ENCODE measurements at places on chromosomes 3 and 15.
A peak's percentile ranks its signal among the peaks of the same experiment; 100 is the strongest.

- no peak for DNase-seq
These were observed 40.3 kb upstream of the ZNF770 start for GRCh38 chr15:35028235-35028984.

DNA sequence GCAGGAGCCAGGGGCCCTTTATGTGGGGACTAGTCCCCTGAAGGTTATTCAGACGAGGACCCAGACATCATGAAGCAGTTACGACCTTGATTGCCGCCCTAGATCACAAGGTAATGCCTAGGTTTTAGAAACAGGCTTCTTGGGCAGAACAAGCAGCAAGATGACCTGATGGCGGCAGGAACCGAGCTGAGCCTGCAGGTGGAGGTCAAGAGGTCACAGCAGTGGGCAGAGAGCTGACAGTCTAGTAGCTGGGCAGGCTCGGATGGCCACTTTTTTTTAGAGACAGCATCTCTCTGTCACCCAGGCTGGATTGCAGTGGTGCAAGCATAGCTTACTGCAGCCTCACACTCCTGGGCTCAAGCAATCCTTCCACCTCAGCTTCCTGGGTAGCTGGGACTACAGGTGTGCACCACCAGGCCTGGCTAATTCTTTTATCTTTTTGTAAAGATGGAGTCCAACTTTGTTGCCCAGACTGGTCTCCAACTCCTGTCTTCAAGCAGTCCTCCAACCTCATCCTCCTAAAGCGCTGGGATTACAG lies 83.5 kb upstream of the ABHD17C start:
- DNase-seq = no peak

DNA sequence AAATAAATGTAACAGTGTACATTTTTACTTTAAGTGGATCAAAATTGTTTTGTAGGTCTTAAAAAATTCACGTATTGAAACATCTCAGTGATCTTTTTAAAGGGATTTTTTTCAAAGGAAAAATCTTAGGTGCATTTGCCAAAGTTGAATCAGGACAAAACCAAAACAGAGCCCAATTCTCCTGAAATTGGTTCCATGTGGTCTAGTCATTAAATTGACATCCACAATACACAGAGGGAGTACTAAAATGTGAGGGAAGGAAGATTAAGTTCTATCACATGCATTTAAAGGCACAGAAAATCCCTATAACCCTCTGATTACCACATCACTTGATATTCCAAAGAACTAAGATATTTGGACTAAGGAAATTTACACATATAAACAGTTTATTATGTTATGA lies 39.3 kb upstream of the HDC start:
- no peak for DNase-seq

- DNase-seq = no peak
These were observed 103.8 kb upstream of the IL12A start for GRCh38 chr3:159884661-159885402.

GRCh38 chr3:32888739-32889138 lies 62.7 kb upstream of the CCR4 start:
- DNase-seq = no peak

DNA sequence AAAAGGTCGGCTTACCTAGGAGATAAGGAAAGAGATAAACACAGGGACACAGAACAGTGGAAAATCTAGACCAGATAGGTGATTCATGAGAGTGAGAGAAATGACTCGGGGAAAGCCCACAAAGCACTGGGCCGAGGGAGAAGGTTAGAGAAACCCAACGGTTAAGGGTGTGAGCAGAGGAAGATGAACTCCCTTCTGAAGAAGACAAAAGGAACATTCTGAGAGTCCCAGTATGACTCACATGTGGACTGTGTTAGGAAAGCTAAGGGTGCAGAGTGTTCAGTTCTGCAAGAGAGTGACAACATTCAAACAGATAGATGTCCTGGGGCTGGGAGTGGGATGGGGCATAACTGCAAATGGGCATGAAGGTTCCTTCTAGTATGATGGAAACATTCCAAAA lies 83.0 kb downstream of the CNTN3 start:
- no peak for DNase-seq

DNA sequence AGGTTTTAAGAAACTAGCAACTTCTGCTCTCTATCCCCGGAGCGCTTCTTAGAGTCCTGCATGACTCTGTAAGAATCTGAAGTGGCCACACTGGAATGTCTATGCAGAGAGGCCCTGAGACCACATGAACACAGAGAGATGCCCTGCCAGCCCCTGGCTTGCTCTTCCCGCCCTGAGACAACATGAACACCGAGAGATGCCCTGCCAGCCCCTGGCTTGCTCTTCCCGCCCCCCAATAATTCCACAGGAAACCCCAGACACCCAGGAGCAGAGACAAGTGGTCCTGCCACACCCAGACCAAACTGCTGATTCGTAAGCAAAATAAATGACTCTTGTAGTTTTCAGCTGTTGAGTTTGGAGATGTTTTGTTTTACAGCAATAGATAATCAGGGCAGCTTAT lies 166.1 kb downstream of the OSBPL10 start:
- DNase-seq = no peak

DNA sequence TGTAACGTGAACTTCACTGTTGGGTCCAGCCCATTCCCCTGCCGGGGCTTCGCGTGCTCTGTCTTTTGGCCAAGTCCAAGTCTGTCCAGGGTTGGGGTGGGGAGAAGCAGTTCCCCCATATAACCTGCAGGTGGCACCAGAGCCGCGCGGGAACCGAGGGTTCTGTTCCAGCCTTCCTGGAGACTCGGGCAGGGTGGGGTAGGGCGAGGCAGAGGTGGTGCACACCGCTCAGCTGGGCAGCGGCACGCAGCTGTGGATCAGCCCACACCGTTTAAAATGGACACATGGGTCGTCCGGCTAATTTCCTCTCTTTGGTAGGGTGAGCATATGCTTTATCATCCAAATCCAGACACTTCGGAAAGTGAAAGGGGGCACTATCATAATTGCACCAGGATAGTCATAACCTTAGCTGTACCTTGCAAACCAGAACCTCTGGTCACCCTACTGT lies 118.1 kb downstream of the TBC1D2B start:
- DNase-seq = no peak

DNA sequence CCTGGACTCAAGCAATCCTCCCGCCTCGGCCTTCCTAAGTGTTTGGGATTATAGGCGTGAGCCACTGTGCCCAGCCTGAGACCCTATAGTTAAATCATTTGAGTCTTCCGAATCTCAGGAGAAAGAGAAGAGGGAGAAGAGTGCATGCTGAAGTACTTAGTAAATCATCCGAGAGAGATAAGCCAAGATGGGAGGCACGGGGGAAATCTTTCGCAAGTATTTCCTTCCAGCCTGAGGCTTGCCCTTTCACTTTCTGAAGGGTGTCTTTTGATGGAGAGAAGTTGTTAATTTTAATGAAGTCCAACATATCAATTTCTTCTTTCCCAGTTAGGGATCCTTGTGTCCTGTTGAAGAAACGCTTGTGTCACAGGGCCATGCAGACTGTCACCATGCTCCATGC lies 97.1 kb upstream of the SLC6A6 start:
- DNase-seq = no peak

GRCh38 chr3:3675801-3676200 lies 123.4 kb upstream of the LRRN1 start:
- DNase-seq = no peak

- no peak for DNase-seq
These were observed 1102.7 kb downstream of the ROBO1 start for GRCh38 chr3:78665101-78665500.

DNA sequence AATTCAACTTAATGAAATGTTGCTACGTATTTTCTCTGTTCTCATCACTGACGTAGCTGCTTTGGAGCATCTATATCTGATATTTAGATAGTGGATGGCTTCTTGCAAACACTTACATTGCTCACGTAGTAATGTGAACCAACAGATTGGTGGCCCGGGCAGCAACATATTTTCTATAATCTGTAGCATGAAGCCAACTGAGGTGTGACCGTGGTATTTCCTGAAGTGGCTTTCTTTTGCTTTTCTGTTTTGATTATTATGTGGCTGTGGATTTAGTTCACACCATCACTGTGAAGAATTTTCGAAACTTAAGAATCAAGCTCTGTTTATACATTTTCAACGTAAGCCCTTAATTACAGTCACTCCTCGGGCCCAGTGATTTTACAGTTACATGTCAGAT lies 288.5 kb downstream of the LPP start:
- no peak for DNase-seq

DNA sequence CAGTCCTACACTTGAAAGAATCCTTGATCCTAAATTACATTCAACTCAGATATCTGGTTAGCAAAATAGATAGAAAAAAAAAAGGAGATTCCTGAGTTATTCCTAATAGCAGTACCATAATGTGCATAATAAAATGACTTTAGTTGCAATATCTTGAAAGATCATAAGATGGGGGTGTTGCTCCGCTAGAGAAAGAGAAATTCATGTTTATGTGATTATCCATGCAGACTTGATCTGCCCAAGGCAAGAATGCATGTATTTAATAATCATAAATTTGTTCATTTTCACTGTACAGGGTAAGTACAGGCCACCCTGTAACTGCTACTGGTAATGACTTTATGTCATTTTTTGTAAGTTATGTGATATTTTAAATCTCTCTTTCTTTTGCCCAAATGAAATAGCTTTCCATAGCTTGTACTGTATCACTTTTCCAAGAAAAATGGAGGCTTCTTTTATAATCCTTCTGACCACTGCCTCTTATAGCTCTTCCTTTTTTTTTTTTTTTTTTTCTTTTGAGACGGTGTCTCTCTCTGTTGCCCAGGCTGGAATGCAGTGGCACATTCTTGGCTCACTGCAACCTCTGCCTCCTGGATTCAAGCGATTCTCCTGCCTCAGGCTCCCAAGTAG lies 84.6 kb downstream of the HCN4 start:
- no peak for DNase-seq

DNA sequence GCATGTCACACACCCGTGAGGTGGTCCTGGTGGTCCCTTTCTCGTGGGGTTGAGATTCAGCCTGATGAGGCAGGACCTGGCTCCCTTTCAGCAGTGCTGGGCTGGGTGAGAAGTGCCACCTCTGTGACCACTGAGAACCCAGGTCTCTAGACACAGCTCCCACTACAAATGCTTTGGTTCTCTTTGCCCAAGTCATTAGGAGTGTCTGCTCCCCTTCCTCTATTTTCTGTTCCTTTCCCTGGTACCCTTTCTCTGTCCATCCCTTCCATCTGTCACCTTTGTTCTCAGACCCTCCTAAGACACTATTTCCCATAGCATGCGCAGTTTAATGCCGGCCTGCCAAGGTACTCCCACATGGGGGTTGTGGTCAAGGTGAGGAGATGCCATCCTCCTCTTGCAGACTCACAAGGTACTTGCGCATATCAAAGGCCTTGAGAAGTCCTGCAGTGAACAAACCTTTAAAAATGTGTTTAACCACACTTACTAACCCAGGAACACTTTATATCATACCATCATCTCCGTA lies 297.7 kb downstream of the LRTM1 start:
- DNase-seq = no peak

DNA sequence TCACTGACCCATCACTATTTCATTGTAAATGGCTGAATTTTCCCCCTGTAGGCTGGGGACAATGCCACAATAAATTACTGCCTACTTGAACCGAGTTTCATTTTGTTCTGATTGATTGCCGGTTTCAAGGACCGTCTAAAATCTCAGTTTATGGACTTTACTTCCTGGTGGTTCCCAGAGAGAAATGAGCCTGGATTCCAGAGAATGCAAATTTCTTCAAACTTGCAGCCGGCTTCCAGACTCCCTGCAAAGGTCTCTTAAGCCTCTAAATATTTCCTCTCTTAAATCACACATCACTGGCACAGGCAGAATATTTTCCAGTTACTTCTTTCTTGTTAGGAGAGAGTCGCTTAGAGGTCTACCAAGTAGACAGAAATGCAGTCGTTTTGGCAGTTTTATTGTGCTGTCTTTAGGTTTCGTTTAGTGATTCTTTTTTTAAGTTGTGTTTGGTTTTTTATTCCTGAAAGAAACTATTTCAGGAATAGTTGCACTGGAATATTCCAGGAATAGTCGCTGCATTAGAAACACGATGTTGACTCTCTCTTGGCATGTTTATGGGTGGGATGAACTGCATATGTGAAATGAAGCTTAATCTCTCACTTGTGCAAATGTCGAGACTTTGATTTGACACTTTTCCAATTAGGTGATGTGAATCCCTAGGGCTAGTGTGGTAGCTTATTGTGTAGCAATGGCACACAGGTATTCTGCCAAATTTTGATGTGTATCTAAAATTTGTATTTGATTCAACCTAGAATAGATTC lies 284.1 kb upstream of the NR2E3 start:
- peak; percentile 28 for DNase-seq

DNA sequence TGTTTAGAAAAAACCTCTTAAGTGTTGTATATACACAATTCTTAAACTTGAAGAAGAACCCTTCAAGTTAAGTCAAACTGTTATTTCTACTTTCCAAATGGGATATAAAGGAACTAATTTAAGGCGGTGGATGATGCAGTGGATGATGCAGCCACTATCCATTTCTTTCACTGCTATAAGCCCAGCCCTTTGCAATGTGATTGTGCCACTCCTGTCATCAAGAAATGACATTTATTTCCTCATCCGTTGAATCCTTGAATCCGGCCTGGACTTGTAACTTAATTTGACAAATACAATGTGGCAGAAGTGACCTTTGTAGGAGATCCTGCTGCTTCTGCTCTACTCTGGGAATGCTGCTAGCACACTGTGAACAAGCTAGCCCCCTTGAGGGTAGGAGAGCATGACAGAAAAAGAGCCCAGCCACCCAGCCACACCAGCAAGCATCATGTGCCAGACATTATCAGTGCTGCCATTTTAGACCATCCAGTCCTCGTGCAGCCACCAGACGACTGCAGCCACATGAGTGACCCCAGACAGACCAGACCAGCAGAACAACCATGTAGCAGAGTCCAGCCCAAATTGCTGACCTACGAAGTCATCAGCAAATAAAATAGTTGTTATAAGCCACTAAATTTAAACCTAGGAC lies 47.4 kb downstream of the UACA start:
- DNase-seq = no peak

- no peak for DNase-seq
These were observed 604 bp downstream of the ISL2 start for GRCh38 chr15:76337059-76337695.

DNA sequence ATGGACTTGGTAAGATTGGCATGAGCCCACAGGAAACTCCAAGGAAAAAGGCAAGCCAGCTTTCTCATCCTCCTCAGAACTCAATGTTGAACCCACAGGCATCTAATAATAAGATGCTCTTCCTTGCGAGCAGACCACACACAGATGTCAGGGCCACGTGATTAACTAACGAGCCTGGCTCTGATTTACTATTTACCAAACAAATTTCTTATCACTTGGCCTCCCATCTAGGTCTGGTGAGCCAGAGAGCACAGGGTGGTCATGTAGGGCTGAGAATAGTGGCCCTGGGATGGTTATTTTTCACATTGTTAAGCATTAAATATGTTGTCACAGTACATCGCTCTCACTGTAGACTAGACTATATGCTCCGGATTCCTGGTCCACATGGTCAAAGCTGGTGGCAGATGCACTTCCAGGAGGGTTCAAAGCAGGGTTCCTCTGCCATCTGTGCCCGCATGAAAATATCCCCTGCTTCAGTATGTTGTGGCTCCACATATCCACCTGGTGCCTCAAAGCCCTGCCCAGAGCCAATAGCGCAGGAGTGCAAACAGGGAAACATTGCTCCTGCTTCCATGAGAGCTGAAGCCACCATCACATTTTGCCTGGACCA lies 472.5 kb upstream of the WNT5A start:
- no peak for DNase-seq
